ENCODE measurements at places on chromosomes 2 and 18.
A peak's percentile ranks its signal among the peaks of the same experiment; 100 is the strongest.

DNA sequence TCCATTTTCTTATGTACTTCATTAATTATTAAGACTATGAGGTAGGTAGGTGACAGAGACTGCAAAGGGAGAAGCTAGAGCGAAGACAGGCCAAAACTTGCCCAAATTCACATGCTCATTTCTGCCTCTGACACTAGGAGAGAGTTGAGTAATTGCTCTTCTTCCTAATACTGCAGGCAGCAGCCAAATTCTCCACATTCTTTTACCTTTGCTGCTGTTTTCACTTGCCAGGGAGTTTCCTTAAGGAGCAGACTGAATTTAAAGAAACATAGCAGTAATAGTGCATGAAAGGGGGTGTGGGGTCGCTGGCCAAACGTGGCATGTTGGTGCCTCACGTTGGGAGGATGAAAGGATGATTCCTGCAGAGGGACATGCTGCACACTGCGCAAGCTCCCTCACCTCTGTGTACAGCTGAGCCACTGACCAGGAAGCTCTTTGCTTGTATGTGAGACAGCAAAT lies 12.3 kb downstream of the CRIM1 start:
- DNase-seq: no peak

GRCh38 chr2:143762176-143762928 lies 633.1 kb downstream of the ARHGAP15 start:
- no peak for DNase-seq

DNA sequence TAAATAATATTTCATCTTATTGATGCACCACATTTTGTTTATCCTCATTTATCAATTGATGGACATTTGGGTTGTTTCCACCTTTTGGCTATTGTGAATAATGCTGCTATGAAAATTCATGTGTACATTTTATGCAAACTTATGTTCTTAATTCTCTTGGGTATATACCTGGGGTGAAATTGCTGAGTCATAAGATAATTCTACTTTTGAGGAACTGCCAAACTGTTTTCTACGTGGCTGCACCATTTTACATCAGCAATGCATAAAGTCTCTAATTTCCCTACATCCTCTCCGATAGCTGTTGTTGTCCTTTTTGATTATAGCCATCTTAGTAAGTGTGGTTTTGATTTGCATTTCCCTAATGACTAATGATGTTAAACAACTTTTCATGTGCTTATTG lies 116.5 kb upstream of the DLX2 start:
- no peak for DNase-seq

DNA sequence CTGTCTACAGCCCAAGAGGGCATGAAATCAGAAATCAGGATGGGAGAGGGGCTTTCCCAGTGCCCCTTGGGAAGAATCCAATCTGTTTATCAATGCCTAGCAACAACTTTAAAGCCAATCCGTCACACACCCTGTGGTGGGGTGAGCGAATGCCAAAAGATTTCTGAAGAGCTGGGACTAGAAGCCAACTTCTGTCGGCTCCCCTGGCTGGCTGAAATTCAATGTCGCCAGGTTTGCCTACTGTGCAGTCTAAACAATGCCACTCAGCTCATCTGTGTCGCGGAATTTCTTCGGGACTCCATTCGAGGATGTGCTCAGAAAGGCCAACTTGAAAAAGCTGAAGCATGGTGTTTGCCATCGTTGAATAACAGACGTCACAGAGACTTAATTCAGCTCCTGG lies 31.5 kb upstream of the NCKAP5 start:
- no peak for DNase-seq

GRCh38 chr18:21272016-21272579 lies 30.1 kb downstream of the GREB1L start:
- no peak for DNase-seq

GRCh38 chr2:146997488-146997887 lies 847.3 kb upstream of the ACVR2A start:
- DNase-seq: no peak

DNA sequence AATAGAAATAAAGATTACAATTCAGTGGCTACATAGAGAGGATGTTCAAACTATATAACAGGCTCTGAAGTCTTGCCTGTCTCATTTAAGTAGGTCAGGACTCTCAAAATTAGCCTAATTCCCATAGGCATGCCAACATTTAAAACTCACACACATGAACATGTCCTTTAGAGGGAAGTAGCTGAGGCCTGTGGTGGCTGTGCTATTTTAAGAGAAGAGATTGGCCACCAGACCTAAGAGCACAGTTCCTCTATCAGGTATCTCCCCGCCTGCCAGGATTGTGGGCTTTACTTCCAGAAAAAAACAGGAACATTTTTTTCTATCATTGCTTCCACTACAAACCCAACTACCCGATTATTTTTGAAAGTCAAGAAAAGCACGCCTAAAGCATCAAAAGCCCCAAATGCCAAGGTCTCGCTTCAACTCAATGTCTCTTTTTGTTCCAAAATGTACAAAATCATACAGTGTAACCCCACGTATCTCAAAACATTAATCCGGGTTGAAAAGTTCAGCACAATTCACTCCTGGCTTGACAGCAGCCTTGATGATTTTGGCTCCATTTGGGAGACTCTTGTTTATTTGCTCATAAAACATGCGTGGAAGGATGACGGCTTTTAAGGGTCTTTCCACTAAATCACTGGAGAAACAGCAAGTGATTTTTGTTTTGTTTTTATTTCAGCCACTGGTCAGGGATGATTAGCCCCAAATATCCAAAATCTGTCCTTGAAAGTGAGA lies 15.3 kb downstream of the FHL2 start:
- no peak for DNase-seq

GRCh38 chr2:179793238-179793637 lies 68.2 kb downstream of the ZNF385B start:
- no peak for DNase-seq

- DNase-seq: no peak
Observed at GRCh38 chr2:113255140-113256070, 23.3 kb downstream of the PAX8 start.

DNA sequence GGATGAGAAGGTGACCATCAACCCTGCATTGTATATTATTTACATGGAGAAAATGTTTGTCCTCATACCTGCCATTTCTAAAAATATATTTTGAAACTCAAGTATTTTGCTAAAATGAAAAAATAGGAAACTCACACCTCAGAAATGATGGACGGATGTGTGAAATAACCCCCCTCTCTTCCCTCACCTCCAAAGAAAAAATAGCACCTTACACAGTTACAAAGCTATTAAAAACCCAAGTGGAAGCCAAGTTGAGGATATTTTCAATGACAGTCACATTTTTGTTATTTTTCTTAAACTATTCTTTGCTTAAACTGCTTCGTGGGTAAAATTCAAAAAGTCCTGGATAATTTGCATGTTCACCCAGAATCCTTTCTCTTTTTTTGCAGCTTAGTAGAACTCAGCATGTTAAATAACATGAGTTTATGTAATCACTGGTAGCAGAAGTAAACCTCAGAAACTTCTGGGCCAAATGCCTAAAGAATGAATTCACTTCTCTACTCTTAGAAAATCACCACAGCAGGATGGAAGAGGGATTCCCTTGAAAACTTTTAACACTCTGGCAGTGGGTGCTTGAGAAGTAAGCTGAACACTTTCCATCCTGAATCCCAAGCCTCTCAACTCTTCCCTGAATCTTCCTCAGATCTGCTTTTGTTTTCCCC lies 768 bp downstream of the DSC1 start:
- no peak for DNase-seq

GRCh38 chr18:8162802-8163201 lies 446.4 kb upstream of the RAB12 start:
- DNase-seq: no peak

DNA sequence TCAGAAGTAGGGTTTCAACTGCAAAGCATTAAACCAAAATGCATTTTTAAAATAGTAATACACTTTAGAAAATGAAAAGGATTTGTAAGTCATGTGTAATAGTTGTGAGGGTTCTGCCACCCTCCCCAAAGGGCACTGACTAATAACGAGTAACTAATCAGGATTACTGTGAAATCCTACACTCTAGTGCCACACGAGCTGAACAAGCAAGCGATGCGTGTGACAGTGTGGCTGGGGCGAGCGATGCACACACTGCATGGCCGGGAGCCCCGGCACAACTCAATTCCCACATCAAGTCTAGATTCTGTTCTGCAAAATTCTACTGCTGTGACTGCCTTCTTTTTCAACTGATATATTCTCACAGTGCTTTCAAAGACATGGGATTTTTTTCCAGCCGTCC lies 156.4 kb downstream of the SEPTIN10 start:
- no peak for DNase-seq

GRCh38 chr18:23631312-23631711 lies 31.4 kb downstream of the ANKRD29 start:
- DNase-seq: no peak

DNA sequence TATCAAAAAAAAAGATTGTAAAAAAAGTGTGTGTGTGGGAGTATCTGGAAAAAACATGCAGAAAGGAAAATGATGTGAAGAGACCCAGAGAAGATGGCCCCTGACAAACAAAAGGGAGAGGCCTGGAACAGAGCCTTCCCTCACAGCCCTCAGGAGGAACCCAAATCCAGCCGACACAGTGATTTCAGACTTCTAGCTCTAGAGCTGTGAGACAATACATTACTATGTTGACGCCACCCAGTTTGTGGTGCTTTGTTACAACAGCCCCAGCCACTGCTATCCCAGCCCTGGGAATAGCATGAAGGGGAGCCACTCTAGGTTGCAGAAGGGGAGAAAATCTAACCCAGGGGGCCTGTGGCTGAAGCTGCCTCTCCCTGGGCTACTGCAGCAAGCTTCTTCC lies 59.0 kb upstream of the ZBTB7C start:
- DNase-seq: no peak

DNA sequence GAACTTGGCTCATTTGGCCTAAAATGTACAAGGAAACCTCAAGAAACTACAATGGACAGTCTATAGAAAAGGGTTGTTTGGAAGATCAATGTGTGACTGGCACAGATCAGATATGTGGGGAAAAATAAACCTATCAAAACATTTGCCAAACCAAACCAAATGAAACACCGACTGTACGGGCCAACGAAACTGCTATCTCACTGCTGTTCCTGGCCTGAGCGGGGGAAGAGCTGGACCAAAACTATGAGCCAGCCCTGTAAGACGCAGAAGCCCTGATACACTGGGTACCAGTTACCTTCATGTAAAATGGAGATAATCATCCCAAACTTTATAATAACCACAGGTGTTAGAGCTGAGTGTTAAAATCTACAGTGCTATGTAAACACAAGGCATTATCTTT lies 11.7 kb downstream of the CDC42EP3 start:
- DNase-seq: no peak

DNA sequence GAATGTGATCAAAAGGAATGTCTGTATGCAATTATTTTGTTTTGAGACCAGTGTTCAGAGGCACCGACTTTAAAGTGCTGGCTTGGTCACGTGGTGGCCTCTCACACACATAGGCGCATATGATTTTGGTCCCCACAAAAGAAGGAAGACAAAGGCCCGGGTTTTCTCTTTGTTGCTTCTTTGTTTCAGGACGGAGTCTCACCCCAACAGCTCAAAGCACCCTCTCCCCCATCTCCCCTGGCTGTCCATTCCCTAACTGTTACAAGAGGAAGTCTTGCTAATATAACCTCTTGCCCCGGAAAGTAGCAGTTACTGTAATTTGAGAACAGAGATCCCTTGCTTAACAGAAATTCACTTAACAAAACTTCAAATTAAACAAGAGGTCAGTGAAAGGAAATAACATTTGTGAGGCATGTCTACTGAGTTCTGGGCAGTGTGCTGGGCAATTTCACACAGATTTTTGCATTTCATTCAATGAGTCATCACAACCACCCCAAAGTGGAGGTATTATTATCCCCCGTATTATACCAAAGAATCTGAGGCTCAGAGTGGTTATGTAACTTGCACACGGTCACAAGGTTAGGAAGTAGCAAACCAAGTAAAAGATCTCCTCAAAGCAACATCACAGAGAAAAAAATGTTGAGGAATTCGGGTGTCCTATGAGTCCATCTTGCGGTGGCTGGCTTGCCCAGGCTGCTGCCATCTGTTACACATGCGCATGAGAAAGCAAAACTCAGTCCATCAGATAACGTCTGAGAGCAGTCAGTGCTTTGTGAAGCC lies 75.8 kb downstream of the SDC1 start:
- DNase-seq: no peak

- DNase-seq: peak; percentile 23
Observed at GRCh38 chr18:67104700-67105284, 411.7 kb downstream of the DSEL start.

DNA sequence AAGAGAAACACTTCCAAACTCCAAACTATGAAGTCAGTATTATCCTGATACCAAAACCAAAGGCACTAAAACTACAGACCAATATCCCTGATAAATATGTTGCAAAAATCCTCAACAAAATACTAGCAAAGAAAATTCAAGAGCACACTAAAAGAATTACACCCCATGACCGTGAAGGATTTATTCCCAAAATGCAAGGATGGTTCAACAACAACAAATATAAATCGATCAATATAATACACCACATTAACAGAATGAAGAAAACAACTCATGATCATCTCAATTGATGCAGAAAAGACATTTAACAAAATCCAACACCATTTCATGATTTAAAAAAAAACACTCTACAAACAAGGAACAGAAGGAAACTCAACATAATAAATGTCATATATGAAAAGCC lies 50.5 kb downstream of the IWS1 start:
- no peak for DNase-seq

GRCh38 chr2:231887756-231888155 lies 38.4 kb downstream of the NPPC start:
- no peak for DNase-seq

GRCh38 chr2:208013285-208014178 lies 11.8 kb downstream of the PLEKHM3 start:
- no peak for DNase-seq

- no peak for DNase-seq
Observed at GRCh38 chr2:69735686-69736085, 6.2 kb upstream of the ANXA4 start.

- no peak for DNase-seq
Observed at GRCh38 chr2:169462896-169463695, 16.2 kb upstream of the BBS5 start.

DNA sequence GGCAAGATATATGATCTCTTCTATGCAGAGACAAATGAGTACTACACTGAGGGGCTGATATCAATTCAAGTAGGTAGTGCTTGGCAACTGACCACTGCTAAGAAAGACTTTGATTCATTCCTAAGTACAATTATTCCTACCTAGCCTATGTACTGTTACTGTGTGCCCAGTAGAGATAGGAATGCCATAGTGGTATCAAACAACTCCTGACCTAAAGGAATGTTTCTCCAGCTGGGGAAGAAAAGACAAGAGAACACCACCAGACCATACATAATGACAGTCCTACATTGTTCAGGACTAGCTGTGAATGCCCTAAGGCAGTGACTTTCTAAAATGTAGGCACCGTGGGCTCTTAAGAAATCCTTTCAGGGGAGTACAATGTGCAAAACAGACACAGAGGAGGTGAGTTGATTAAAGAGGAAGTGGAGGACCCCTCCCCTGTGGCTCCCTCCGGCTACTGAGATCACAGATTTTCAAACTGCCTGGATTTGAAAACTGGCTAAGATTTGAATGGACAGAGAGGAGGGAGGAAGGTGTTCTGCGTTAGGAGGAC lies 89.1 kb downstream of the ANTXR1 start:
- no peak for DNase-seq

GRCh38 chr2:164024396-164024795 lies 288.6 kb upstream of the FIGN start:
- no peak for DNase-seq

GRCh38 chr2:176154576-176155252 lies 2.4 kb upstream of the HOXD3 start:
- no peak for DNase-seq

Measured in stimulated activated CD4-positive, alpha-beta T cell treated with anti-CD3 and anti-CD28 coated beads, TNF-alpha, amount 100 ng/mL, for 48 hours (primary cell).